GDM1 (cell line): ENCODE measurements at places on chromosomes 13 and 19.

GRCh38 chr13:90477216-90477615, 870.3 kb upstream of the MIR17HG start:
- no peak for DNase-seq

- no peak for DNase-seq
These were observed 17.8 kb upstream of the GJB6 start for GRCh38 chr13:20249913-20250312.

- DNase-seq: no peak
These were observed 69.5 kb upstream of the FNDC3A start for GRCh38 chr13:48906200-48906599.

GRCh38 chr13:94646904-94647303, 45.2 kb downstream of the GPR180 start:
- no peak for DNase-seq

GRCh38 chr19:13505761-13506470, 363 bp downstream of the CACNA1A start:
- no peak for DNase-seq
